ENCODE measurements at places on chromosomes 16 and 17.
A peak's percentile ranks its signal among the peaks of the same experiment; 100 is the strongest.

- no peak for DNase-seq
Observed at GRCh38 chr17:7047566-7047965, 3.7 kb upstream of the SLC16A11 start.

- no peak for DNase-seq
Observed at GRCh38 chr17:51046514-51047384, 73.9 kb downstream of the SPAG9 start.

DNA sequence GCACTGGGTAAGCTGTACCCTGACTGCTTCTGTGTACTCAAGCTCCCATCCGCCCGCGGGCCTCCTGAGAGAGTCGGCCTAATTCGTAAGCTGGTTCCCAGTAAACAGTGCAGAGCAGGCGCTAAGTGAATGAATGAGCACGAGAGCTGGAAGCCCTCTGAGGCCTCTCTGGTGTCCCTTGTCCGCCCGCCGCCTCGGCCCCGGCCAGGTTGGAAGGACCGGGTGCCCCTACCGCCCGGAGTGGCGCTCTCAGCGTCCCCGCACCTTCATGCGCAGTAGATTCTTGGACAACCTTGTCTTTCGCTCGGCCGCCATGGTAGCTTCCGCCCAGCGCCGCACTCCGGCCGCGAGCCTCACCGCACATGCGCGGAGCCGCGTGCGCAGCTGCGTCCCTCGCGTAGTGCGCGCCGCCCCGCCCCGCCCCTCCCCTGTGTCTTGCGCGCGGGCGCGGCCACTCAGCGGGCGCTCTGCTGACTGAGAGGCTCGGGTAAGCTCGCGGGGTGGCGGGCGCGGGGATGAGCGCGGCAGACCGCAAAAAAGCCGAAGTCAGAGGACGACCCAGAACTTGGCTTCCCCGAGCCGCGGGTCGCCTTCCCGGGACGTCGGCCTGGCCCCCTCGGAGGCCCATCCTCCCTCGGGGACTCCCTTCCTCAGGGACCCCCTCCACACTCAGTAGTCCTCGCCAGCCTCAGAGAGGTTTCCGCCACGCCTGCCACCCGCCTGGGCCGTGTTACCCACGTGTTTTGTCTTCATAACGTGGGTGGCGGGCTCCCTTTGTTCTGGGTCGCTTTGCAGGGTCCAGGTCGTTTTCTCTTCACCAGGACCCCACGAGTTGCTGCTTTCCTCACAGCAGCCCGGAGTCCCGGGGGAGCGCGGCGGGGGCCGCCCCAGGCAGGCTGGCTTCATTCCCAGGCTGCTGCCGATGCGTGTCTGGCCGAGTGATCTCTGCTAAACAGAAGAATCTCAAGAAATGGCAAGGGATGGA, at the start of gene MPHOSPH6:
Gene MPHOSPH6 (minus strand): TSS at position 364 of the 985 bp plus-strand sequence. CDS start 49 bp downstream, at position 315.
- peak; percentile 87 for DNase-seq

DNA sequence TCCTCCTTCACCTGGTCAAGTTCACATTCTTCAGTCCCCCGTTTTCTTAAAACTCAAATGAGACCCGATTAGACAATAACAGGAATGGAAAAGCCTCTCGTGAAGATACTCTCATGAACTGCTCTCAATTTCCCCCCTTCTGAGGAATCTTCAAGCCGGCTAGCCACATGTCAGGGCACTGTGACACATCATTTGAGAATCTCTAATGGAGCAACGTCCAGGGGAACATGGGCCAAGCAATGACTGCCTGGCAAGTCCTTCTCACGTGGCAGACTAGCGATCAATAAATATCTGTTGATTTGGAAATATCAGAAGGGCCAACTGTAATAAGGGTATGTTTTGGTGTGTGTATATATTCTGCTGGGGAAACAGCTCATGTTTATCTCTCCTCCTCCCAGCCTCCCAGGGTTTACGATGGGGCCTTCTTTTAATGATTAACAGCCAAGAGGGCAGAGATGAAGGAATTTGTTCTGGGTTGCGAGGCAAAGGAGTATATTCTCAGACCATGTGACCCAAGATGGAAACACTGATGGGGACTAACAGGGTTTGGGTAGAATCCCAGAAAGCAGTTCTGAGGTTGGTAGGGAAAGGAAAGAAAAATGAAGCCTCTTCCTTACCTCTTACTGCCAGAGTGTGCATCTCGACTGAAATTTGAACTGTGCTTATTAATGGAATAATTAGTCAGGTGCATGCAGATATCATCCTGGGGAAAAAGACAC, 21.4 kb downstream of the TTLL6 start:
- no peak for DNase-seq

GRCh38 chr17:38416840-38417209, 11.4 kb upstream of the ARHGAP23 start:
- DNase-seq, result no peak

GRCh38 chr16:79757968-79758367, 157.4 kb upstream of the MAF start:
- no peak for DNase-seq

DNA sequence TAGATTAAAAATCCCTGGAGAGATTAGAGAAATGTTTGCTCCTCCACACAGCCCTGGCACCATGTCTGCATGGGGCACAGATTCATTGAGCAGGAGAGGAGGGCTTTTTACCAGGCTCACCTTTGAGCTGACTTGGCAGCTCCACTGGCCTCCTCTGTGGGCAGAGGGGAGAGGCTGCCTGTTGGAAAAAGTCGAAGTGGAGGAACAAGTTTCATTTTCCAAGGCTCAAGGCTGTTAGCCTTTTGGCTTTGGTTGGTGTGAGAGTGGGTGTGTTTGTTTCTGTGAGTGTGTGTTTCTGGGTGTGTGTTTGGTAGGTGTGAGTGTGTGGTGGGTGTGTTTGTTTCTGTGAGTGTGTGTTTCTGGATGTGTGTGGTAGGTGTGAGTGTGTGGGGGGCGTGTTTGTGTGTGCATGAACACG, 5.6 kb downstream of the TMEM238L start:
- no peak for DNase-seq

DNA sequence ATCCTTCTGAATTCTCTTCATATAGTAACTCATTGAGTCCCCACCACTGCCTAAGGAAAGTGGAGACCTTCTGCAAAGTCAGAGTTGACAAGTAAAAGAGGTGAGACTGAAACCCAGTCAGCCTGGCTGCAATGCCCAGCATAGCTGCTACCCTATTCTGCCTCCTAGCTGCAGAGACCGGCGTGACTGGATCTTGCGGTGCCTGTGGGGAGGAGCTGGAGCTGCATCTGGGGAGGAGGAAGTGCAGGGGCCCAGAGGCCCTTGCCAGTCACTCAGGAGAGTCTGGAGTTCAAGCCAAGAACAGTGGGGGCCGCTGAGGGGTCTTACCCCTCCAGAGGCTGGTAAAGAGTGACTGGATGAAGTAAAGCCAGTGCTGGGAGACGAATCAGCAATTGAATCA, 35.0 kb upstream of the ZNF423 start:
- no peak for DNase-seq

DNA sequence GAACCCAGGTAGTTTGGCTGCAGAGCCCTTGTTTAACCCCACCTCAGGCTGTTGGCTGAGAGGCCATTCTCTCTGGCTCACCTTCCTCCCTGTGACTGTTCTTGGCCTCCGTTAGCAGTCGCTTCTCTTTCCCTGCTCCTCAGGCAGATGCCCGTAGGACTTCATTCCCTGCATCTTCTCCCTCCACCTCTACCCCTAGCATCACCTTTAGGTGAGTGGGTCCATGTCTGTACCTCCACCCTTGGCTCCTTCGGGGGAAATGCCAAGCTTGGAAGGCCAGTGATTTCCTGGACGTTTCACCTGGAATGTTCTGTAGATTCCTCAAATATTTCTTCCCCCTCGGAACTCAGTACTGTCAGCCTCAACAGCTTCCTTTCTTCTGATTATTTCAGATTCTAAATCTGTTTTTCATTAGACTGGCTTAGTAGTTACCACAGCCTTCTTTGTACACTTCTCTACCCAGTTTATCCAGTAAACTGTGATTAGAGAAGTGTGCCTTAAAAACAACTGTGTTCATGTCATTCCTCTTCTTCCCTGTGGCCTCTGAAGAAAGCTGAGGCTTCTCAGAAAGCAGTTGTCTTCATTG, 227.9 kb downstream of the MSI2 start:
- no peak for DNase-seq

DNA sequence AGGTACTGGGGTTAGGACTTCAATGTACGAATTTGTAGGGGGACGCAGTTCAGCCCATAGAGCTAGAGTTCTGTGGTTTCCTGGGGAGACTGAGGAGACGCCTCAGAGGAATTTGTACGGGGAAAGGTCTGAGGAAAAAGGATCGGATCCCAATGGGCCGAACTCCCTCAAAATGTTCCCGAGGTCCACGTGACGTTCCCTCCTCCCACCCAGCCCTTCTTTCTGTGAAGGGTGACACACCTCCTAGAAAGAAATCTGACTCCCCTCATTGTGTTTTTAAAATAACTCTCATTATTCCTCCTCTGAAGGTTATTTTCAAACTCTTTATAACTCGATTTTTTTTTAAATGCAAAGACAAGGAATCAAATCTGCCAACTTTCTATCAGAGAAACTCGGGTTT, 8.6 kb downstream of the RGS9 start:
- DNase-seq, result no peak

GRCh38 chr17:2240541-2240940, 63.0 kb downstream of the SMG6 start:
- DNase-seq, result no peak

- DNase-seq, result no peak
Observed at GRCh38 chr17:6075050-6075449, 4.9 kb downstream of the WSCD1 start.

- DNase-seq, result no peak
Observed at GRCh38 chr17:31935512-31935911, 1.3 kb upstream of the SUZ12 start.

- no peak for DNase-seq
Observed at GRCh38 chr16:87006789-87007745, 310.1 kb downstream of the C16orf95 start.

- no peak for DNase-seq
Observed at GRCh38 chr16:54652201-54652770, 278.4 kb upstream of the IRX5 start.

GRCh38 chr17:31425282-31426040, 34.0 kb downstream of the RAB11FIP4 start:
- no peak for DNase-seq

DNA sequence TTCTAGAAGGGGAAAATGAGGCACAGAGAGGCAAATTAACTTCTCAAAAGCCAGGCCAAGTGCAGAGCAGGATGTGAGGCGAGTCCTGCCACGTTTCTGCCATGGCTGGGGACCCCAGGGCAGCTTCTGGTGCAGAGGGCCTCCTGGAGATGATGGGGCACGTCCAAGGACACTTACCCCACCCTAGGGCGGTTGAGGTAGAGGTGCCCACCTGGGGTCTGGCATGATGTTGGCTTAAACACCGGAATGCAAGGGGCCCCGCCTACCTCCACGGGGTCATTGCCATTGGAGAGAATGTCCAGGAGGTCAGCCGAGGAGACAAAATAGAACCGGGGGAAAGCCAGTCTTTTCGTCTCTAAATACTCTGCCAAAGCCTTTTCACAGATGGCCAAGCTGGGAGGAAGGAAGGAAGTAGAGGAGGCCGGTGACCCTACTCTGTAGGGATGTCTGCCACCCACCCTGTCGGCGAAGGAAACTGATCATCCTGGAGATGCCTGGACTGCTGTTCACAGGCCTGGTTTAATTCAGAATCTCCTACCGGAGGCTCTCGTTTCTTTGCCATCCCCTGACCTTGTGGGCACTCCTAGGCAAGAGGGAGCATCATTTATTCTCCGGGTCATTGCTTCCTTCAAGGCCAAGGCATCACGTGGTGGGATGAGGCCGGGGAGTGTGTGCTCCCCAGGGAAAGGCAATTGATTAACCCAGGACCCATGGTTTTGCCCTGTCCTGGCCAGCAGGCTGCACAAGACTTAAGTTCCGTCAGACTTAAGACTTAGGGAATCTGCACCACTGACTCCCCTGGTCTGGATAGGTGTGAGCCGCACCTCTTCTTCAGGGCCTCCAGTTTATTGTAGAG, 70.5 kb downstream of the DNAH17 start:
- DNase-seq, result no peak

- DNase-seq, result peak; percentile 14
Observed at GRCh38 chr17:74512036-74512435, 19.2 kb downstream of the CD300LB start.

- DNase-seq, result no peak
Observed at GRCh38 chr17:31130286-31131224, 35.8 kb downstream of the NF1 start.

DNA sequence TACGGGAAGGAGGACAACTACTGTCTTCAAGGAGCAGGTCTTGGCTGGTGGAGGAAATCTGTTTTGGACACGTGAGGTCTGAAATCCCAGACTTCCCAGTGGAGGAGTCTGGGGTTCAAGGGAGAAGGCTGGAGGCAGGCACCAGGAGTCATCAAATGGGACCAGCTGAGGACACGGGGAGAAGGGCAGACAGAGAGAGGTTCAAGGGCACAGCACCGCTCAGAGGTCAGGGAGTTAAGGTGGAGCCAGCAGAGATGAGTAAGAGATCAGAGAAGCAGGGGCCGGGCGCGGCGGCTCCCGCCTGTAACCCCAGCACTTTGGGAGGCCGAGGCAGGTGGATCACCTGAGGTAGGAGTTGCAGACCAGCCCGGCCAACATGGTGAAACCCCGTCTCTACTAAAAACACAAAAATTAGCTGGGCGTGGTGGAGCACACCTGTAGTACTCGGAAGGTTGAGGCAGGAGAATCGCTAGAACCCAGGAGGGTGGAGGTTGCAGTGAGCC, 10.4 kb upstream of the SMIM5 start:
- no peak for DNase-seq

GRCh38 chr17:74520016-74520434, 11.2 kb downstream of the CD300LB start:
- DNase-seq, result peak; percentile 2

- DNase-seq, result no peak
Observed at GRCh38 chr17:50790618-50791017, 23.3 kb upstream of the ANKRD40CL start.

DNA sequence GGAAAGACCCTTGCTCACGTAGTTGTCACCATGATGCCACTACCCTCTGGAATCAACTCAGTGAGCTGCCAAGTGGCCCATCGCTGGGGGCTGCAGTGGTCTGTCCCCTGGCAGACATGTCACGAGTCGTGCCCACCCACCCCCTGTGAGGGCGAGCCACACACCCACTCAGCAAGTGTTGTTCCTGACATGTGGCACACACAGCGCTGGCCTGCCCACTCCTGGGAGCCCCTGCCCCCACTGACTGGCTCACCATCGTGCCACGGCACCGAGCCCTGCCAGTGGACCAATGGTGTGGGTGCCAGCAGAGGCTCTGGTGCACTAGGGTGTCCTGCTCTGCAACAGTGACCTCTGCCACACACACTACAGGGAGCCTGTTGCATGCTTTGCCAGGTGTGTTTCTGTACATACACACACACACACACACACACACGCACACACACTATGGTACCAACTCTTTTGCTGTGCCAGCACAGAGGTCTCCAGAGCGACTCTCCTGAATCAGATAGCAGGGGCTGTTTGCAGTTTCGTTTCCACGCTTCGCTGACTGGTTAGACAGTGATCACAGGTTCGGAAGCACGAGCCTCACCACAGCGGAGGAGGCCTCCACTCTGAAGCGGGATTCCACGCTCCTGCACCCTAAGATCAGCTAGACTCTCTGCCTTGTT, 7.7 kb downstream of the RTN4RL1 start:
- DNase-seq, result no peak
